H54 (cell line): ENCODE measurements at places on chromosomes 3 and 15.

DNA sequence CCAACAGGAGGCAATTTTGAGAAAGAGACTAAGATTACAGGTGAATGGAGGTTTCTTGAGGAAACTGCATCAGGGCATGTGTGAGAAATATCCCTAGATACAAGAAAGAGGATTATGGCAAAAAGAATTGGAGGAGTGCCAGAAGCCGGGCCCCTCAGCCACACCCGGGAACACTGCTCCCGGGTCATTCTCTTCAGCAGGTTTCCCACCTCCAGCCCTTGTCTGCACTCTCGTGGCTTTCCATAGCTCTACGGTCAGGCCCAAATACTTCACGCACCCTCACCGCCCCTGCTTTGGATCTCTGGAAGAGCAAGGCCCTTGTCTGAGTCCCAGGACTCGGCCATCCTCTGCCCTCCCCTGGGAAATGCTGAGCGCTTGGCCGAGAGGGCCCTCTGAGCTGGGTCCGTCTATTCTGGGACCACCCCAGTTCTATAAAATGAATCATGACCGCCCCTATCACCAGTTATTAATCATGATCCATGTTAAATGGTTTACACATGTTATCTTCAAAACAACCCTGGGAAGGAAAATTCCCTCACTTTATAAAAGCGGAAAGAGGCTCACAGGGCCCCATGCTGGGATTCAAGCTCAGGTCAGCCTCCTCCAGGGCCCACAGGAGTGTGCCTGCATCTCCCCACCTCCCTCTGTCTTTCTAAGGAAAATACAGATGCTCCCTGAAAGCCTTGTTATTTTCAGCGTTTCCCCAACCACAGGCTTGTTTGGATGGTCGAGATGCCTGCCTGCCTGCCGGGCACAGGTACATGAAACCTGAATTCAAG, 38.8 kb upstream of the SPTBN5 start:
- DNase-seq = no peak

GRCh38 chr15:77032052-77032646, 37.2 kb downstream of the PSTPIP1 start:
- no peak for DNase-seq

DNA sequence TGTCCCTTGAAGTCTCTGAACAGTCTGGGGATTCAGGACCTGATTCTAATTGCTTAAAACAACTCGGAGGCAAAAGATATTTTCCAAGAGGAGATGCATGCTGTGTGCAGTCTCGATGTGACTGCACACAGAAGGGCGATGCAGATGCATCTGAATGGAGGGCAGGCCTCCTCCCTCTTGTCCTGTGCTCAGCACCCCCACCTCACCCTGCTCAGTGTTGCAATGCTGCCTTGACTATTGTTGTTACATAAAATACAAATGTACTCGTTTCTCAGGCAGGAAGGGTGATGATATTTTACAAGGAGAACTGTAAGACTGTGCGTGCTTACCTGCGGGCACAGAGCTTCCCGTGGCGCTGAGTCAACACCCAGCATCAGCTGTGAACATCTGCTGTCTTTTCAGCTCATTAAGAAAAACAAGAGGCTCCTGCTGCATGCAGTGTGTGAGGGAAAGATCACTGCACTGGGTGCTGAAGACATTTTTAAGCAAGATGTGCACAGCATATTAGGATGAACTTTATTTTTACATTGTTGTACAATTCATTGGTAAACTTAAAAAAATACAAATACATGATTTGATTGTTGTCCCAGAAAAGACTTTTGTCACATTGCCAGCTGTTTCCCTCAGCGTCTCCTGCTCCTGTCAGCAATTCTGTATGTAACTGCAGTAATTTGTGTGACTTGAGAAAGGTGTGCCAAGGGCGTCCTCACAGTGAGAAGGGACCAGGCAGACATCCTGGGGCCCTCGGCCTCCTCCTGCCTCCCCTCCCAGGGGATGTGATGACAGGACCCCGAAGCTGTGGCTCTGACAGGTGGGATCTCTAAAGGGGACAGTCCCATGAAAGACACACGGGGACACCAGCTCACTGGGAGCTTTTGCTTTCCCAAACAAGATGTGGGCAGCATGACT, 56.3 kb upstream of the RPL32 start:
- no peak for DNase-seq

- DNase-seq = no peak
Measured at GRCh38 chr15:73934281-73934680, 8.0 kb downstream of the LOXL1 start.

DNA sequence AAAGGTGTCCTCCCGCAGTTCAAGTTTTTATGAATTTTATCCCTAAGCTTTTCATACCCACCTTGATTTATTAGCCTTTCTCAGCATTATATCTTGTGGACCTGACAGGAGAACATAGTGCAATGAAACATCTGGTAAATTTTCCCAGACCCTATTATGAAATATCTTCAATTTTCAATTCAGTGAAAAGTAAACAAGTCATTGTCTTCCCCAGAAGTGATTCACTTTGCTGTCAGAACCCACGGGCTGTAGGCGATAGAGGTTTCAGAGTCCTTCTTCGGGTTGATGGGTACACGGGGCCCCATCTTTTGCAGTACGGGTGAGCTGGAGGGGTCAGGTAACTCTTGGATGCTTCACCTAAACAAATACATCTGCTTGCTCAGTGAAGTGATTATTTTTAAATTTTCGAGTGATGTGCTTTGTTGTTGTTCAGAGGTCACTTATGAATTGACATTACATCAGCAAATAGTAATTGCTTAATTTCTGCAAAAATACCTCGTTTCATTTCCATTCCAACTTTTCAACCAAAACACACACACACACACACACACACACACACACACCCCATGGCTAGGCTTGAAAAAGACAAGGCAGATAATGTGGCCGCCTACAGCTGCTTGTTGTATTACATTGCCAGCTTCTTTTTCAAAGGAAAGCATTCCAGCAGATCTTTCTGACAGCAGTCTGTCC, 102.9 kb downstream of the SEMA6D start:
- no peak for DNase-seq
